ENCODE measurements at places on chromosomes 2 and 18.

DNA sequence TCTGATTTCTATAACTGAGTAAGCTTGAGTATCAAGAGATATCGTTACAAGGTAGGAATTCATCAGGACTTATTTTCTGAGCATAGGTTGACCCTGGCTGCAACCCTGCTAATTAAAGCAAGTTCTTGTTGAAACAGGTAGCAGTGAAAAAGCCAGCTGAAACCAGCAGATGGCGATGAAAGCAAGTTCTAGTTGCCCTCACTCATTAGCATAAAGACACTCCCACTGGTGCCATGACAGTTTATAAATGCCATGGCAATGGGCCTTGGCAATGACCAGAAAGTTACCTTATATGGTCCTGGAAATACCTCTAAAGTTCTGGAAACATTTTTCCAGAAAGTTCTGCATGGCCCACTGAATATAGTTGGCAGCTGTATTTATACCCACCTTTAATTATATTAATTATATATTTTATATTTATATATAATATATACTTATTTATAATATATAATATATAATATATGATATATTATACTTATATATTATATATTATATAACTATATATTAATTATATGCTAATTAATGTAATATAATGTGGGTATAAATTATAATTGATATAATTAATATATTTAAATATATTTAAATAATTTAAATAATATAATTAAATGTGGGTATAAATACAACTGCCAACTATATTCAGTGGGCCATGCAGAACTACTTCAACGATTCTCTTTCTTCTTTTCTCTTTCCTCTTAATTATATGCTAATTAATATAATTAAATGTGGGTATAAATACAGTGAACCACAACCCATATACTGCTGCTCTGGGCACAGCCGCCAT, 188.0 kb downstream of the CDH7 start:
- peak; percentile 89 for DNase-seq

DNA sequence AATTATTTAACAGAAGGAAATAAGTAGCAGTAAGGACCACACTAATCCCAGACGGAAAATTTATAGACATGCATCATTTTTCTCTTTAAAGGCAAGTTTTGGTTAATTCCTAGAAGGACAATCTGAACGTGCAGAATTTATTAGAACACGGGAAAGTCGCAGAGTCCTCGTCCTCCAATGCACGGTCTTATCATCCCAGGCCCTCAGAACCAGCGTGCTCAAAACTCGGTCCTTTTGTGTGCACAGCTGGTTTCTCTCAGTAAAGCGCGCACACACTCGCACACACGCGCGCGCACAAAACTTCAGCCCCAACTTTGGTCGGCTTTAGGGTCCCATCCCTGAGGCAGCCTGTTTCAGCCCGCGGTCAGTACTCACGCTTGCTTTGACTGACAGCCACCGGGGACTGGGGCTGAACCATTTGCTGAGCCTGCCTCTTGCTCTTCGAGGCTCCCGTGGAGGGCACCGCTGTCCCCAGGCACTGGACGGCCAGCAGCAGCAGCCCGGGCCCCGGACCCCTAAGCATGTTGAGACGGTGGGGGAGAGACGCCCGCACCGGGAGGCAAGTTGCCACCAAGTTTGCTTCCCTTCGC, 493 bp downstream of the FN1 start:
- DNase-seq = peak; percentile 77

DNA sequence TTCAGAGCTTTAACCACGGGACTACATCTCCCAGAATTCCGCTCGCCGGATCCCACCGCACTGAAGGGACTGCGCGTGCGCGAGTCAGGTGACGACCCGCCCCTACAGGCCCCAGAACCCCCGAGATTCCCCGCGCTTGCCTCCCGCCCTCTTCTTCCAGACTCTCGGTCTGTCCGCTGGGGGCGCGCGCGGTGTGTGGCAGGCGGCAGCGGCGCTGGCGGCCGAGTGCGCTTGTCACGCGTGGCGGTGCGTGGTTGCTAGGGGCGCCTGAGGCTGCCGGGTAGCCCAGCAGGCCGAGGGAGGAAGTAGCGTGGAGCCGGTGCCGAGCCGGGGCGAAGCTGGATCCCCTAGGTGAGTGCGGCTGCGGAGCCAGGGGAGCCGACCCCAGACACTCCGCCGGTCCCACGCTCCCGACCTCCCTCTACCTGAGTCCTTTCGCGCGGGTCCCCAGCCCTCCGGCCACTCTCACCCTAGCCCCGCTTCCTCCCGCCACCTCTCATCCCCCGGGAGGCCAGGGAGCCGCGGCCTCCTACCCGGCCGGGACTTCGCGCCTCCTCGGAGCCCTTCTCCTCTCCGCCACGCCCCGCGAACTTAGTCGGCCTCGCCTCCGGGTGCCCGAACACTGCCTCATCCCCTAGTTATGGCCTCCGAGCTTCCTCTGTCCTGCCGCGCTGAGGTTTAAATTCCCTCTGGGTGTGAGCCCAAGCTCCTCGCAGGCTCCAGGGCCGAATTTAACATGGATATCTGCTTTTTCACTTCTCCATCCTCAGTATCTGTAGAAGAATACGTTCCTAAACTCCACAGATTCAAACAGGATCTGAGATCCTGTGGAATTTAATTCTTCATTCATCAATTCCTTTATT, at the start of gene TTLL4:
Gene TTLL4 (plus strand): TSS at position 149 of the 863 bp plus-strand sequence. CDS start 26,842 bp downstream, outside the sequence.
- peak; percentile 98 for DNase-seq

DNA sequence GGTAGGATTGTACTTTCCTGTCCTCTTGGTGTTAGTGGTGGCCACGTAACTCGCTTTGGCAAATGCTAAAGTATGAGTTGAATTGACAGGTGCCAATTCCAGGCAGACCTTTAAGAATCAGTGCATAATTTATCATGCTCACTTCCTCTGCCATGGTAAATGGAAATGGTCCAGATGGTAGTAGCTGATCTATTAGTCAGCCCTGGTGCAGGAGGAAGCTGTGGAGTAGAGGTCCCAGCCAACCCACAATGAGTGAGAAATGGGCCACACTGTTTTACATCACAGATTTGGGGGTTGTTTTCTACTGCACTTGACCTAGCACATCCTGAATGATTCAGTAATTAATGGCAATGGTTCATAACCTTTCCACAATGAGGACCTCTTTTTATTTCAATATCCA, 104.4 kb downstream of the RGPD3 start:
- DNase-seq = no peak

DNA sequence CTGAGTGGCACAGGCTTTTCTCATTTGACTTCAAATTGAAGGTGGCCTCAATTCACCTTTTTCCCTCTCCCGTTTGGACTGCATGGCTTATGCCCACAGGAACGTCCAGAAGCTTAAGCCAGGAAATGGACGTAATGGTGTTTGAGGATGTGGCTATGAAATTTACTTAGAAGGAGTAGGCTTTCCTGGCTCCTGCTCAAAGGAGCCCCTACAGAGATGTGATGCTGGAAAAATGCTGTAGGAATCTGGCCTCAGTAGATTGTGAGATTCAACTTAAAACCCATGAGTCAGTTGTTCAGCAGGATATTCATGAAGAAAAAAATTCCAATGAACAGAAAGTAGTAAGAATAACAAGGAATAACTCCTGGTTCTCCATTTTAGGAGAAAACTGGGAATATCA, 129.0 kb downstream of the ICOS start:
- DNase-seq = no peak

All from GM23338 (cell line).